ENCODE measurements at places on chromosomes 4 and X. TPM values are rescaled to one million over a fixed set of nuclear protein-coding genes. Genes with fewer than 3 reads are reported as not detected.

DNA sequence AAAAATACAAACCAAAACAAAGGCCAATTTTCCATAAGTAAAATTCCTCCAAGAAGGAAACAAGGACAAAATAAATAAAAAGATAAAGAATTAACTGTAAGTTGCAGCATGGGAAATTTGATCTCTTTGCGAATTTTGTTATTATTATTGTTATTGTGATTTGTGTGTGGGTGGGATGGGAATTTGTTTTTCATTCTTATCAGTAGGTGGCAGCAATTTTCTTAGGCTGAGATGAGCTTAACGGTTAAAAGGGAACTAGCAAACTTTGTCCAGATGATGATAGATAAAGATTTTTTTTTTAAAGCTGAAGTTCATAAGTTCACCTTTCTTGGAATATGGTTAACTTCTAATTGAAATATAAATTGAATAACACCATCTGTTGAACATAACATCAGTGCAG lies 83.2 kb upstream of the IL1RAPL2 start:
- no peak for DNase-seq

DNA sequence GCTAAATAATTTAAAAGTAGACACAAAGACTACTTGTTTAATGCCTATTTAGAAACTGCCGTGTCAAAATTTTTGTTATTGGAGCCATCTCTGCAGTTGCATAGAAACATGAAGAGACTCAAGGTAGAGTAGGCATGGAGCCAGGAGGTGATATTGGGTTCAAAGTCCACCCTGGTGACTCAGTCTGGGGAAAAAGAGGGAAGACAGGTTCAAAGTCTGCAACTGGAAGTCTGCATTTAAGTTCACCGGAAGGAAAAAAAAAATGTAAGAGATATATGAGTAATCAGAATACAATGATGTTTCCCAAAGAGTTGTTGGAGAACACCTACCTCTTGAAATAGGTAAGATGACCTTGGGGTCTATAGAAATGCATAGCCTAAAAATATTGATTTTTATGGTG lies 67.4 kb upstream of the QRFPR start:
- no peak for DNase-seq

DNA sequence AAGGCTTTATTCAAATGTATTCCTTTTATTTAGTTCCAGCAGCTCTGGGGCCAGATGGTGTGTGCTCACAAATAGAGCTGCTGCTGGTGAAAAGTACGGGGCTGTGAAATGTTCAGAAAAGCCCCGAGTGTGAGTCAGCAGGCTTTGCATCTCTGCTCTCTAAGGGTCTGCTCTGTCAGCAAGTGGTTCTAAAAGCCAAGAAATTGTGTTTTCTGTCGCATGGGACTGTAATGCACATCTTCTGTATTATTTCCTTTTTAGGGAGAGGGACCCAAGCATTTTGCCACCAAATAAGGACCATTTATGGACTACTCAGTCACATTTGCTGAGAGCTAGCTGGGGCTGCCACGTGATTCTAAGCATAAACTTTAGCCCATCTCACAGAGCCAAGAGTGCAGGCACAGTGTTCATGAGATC lies 82.9 kb upstream of the NHS start:
- DNase-seq: no peak

DNA sequence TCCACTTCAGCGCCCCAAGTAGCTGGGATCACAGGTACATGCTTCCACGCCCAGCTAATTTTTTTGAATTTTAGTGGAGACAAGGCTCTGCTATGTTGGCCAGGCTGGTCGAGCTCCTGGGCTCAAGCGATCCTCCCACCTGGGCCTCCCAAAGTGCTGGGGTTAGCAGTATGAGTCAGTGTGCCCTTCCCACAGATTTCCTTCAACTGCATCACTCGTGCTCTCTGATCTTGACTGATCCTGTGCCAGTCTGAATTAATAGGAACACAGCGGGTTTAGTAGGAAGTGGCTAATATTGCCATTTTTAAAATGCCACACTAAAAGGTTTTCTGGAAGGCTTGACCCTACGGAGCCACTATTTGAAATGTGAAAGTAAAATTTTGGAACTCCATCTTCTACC lies 4.3 kb upstream of the SHROOM2 start:
- DNase-seq: no peak

DNA sequence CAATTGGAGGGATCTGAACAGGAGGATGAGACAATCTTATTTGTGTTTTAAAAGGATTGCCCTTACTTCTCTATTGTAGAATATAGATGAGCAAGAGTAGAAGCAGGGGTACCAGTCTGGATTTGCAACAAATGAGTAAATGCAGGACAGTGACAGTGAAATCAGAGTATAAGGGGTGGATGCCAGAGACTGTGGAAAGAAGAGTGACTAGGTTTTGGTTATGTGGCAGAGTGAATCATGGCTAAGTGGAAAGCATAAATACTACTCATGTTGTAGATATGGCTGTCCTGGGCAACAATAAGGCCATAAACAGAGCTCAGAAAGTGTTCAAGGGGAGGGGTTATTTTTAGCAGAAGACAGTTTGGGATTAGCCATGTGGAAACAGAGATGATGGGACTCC lies 6.0 kb upstream of the VSIG4 start:
- peak; percentile 12 for DNase-seq

DNA sequence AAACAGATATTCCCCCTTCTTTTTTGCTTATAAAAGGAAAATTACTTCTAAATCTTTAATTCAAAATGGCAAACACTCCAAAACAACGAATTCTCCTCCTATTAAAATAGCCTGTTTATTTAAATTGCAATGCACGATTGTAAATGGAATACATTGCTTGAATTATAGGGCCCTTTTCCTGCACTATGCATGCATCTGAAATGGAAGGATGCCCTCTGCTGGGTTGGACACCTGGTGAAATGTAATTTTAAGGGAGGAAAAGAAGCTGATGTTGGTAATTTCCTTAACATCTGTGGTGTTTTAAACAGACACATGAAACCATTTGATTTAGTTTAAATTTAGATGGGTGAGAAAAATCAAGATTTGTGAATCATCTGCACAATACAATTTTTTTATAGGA lies 72.8 kb downstream of the GRXCR1 start:
- no peak for DNase-seq

- no peak for DNase-seq
These were observed at the start of gene CCDC120 for GRCh38 chrX:49058794-49059193. Gene CCDC120 (plus strand): TSS chrX:49058999. CDS start chrX:49062042, 3,043 bp downstream.

- DNase-seq: no peak
These were observed 35.5 kb downstream of the NCAPG start for GRCh38 chr4:17846266-17846665.

DNA sequence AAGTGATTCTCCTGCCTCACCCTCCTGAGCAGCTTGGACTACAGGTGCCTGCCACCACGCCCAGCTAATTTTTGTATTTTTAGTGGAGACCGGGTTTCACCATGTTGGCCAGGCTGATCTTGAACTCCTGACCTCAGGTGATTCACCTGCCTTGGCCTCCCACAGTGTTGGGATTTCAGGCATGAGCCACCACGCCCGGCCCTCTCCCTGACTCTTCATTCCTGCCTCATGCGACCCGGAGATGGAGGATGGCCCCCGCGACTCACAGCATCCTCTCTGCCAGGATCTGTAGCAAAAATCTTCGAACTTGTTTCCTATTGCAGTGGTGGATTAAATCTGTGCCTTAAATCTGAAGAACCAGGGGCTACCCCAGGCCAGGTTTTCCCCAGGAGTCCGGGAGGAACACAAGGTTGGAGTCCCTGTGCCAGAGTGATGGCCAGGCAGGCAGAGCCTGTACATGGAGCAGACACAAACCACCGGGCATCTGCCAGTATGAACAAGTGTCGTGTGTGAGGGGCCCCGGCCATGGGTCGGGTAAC lies 11.5 kb downstream of the CPLX1 start:
- no peak for DNase-seq

GRCh38 chr4:153273751-153274150 lies 69.5 kb downstream of the TRIM2 start:
- no peak for DNase-seq

DNA sequence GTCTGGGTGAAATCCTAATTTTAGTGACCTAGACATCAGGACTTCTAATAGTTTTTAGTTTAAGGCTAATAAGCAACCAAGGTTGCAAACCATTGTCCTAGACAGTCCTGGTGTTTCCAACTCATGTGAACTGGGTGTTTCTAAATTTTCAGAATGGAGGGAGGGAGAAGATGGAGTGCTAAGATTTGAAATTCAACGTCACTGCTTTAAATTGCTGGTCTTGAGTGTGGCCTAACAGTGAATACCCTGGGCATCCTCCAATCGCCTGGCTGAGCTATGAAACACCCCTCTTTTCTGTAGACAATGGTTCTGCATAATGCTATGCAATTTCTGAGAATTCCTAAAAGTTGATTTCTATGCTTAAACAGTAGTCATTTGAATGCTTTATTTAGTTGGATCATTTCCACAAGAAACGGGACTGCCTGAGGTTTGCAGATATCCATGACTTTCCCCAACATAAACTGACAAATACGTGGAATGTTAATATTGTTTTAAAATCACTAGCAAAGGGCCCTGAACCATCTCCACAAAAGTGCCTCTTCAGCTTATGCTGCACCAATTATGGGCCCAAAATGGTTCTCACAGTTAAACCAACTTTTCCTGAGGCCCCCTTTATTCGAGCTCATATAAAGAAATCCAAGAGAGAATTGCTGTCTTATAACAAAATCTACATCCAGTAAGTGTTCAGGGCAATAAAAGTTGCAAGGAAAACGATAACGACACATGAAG lies 1.1 kb downstream of the FBXL5 start:
- DNase-seq: no peak

DNA sequence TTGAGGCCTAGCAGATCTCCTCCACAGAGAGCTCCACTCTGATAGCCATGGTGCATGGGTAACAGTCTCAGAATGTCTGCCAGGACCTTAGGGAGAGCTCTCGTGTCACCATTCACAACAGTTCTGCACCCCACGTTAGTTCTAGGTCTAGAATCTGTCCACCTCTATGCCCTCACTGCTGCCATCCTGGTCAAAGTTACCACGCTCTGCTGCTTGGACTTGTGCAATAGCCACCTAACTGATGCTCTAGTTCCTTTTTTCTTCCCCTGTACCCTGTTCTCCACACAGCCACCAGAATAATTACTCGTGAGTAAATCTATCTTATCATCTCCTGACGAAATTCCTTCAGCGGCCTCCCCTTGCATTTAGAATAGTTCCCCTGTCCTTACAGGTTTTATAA lies 268.8 kb upstream of the GATB start:
- no peak for DNase-seq

DNA sequence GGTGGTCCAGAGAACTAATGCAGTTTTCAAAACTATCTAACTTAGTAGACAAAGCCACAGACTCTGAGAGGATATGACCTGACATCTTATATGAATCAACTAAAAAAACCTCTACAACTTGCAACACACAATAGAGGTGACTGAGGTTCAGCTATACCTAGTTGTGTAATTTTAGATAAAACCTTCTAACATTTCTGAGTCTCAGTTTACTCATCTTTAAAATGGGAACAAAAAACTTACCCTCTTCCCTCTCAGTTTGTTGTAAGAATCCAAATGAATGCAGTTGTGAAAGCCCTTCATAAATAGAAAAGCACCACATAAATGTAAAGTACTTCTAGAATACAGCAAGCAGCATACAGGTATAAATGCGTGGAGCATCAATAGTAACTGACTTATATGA lies 5.9 kb downstream of the SH3D19 start:
- DNase-seq: no peak

GRCh38 chrX:26783512-26784225 lies 567.7 kb downstream of the MAGEB5 start:
- DNase-seq: peak; percentile 4

- DNase-seq: no peak
These were observed 66.8 kb upstream of the ANK2 start for GRCh38 chr4:112982680-112983079.

Gene CXorf49
- not detected for total RNA-seq

Gene FANCB
- 16.0 TPM for total RNA-seq

Gene FAM156B
- total RNA-seq: 14.6 TPM

Gene GRPR
- 0.23 TPM for total RNA-seq

Gene CMC4
- 9.4 TPM for total RNA-seq
